ENCODE measurements at places on chromosomes 5 and 9. TPM values are rescaled to one million over a fixed set of nuclear protein-coding genes. Genes with fewer than 3 reads are reported as not detected.

- no peak for DNase-seq
These were observed 12.8 kb downstream of the OR1K1 start for GRCh38 chr9:122812736-122813135.

DNA sequence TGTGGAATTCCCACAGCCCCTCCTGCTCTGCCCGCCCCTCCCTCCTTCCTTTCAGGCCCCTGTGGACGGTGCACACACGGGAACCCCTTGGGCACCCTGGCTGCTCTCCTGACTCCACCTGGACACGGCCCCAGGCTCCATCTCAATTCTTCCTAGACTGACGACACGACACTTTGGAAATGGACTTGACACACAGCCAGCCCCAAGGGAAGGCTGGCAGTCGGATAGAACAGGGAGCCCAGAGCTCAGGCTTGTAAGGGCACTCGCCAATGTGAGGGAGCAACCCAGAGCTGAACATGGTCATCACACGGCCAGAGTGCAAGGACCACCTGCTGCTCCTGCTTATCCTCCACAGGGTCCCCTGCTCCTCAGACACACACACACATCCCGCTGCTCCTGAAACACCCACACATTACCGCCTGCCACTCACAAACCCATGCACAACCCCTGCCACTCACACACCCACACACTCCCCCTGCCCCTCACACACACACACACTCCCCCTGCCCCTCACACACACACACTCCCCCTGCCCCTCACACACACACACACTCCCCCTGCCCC lies 8.9 kb downstream of the SLC9A3 start:
- DNase-seq, result no peak

DNA sequence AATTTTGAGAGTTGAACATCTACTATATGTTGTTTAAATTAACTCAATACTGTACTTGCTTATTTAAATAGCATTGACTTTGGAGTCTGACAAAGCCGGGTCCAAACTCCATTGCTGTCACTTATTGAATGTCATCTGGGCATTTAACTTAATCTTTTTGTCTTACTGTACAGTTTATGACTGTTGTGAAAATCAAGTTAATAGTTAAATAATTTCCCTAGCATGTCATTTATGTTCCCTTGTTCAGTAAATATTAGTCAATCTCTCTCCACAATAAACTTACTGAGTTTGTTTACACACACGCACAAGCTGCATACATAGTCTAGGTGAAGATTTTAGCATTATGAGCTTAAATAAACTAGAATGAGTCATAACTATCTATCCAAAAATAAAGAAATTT lies 6.3 kb upstream of the UGCG start:
- no peak for DNase-seq

GRCh38 chr9:123745451-123745850 lies 184.5 kb downstream of the DENND1A start:
- no peak for DNase-seq

- no peak for DNase-seq
These were observed 24.7 kb upstream of the RASGEF1C start for GRCh38 chr5:180233729-180234128.

DNA sequence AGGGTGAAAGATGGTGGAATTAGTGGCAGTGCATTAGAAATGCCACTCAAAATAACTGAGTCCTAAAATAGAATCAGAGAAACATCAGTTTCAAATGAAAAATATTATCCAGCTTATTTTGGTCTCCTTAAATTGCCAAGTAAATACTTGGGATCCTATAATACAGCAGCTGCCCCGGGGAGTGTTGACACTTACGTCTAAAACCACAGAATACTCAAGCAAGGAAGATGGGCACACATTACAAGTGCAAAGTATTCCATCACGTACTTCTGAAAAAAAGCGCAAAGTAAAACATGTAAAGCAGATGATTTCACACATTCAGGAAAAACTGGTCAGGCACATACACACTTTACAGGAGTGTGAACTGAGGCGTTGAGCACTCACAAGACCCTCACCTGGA lies 2.4 kb upstream of the ARHGEF37 start:
- DNase-seq, result no peak

DNA sequence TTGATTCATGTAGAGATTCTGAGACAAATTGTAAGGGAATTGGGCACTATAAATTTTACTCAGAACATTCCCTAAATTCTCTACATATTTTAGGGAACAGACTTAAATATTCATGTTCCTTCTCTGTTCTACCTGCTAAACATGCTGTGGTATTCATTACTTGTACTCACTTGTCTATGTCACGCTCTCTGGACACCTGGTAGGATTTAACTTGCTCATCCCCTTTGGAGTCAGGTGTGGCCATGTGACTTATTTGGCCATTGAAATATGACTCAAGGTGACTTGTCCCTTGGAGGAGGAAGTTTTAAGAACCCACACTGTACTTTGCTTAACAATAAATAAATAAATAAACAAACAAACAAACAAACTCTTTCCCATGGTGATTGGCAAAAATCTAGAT lies 2258.8 kb upstream of the WWC1 start:
- DNase-seq, result no peak

GRCh38 chr5:87944553-87945285 lies 323.9 kb downstream of the TMEM161B start:
- DNase-seq, result no peak

DNA sequence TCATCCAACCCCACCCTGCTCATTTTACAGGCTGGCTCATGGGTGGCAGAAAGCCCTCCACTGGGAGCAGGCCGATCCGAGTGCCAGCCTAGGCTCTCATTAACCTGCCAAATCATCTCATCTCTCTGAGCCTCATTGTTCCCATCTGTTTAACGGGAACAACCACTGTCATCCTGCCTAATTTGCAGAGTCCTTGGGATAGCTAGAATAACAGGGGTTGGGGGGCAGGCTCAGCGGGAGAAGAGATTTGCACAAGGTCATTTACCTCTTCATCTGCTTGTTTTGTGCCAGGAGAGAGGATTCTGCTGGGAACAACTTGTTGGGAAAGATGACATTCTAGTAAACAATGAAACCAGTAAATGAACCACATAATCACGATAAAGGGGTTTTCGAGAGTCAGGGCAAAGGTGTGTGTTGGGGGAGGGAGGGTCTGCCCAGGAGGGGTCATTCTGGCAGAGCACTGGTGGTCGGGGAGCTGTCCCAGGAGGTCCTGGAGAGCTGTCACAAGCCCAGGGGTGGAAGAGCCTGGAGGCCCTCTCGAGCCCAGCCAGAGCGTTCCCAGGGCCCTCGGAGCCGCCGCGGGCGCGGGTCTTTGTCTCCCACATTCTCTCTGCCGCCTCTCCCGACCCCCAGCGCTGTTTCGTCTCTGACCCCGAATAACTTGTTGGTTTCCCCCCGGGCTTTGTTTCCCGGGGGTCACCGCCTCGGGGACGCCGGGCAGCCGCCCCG lies 22.8 kb upstream of the NDST1 start:
- DNase-seq, result no peak

DNA sequence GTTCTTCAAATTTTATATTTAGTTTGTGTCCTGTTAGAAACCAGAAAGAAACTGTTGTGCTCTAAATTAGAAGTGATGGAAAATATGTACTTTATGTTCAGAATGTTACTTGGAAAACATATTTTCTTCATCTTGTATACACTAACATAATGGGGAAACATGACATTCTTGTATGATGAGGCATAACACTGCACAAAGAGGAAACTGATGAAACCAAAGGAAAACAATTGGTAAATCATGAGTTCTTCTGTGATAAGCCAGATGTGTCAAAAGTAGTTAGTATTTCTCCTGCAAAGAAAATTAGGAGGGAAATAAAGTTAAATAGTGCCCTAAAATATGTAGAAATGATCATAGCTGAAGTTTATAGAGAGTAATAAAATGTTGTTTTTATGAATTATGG lies 111.1 kb upstream of the FBN2 start:
- DNase-seq, result no peak

DNA sequence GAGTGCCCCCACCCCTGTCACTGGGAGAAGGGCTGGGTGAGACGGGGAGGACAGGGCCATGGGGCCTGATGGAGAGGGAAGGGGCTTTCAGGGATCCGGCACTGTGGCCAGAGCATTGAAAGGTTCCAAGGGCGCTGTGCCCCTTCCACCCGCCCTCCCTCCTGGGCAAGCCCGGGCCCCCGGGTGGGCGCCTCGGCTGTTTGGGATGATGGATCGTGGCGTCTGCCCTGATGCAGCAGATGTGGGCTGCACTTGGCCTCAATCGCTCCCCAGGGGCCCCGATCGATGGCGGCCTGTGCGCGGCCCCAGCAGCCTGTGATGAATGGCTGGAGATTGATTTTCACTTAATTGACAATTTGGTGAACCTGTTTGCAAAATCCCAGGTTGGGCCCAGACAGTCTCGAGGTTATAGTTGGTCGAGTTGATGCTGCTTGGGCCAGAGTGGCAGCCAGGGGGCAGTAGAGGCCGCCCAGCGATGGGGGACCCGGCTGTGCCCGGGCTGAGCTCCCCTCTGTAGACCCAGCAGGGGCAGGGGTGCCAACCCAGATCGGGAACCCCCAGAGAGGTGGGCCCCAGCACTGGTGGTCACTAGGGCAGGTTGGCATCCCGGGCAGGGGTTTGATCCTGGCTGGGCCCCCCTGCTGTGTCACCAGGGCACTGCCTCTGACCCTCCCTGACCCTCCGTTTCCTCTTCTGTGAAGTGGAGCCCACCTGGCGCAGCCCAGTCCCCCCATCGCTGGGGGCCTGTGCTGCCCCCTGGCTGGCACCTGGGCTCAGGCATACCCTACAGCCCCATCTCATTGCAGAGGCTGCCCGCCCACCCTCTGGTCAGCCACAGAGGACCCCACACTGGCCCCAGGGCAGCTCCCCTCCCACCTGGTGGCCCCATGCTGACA lies 34.7 kb downstream of the LHX3 start:
- peak; percentile 42 for DNase-seq

- no peak for DNase-seq
These were observed 309.1 kb upstream of the GRIN3A start for GRCh38 chr9:102047549-102047948.

DNA sequence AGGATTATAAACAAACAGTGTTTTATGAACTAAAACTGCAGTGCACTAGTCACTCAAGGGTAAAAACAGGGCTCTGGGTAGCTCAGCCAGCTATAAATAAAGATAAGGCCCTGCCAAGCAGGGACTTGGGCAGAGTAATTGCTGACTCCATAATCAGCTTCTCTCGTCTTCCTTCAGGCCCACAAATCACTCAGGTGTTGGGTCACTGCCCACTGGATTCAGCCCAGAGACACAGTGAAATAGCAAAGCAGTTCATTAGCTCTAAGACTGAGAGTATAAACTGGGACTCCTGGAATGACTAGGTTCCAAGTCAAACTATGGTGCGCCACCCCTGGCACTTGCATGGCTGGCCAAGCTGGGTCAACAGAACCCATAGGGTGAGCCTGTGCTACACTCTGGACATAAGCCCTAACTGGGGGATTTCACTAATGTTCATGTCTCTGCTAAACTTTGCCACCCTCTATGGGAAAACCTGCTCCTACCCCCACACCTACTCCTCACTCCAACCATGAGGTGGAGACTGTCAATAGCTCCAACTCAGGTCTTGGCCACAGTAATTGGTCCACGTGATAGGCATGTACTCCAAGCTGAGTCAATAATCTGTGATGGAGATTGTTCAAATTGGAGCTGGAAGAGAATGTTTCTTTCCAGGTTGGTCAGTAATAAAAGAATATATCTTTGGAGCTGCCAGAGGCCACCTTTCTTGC lies 158.5 kb downstream of the SLIT3 start:
- DNase-seq, result no peak

- DNase-seq, result no peak
These were observed 57.6 kb upstream of the OTP start for GRCh38 chr5:77696120-77696519.

DNA sequence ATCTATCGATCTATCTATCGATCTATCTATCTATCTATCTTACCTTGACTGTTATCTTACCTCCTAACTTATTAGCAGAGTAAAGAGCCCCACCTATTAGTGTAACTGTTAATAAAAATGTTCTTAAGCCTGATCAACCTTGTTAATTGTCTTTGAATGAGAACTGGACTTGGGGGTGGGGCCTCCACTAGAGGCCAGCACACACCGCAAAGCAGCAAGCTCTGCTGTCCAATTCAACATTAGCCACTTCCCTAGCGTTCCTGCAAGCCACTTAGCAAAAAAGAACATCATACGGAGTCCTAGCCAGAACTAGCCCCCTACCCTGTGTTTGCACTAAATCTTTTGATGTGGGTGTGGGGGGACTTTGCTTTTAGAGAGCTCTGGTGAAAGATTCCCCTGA lies 515.8 kb downstream of the KDM4C start:
- DNase-seq, result peak; percentile 28

DNA sequence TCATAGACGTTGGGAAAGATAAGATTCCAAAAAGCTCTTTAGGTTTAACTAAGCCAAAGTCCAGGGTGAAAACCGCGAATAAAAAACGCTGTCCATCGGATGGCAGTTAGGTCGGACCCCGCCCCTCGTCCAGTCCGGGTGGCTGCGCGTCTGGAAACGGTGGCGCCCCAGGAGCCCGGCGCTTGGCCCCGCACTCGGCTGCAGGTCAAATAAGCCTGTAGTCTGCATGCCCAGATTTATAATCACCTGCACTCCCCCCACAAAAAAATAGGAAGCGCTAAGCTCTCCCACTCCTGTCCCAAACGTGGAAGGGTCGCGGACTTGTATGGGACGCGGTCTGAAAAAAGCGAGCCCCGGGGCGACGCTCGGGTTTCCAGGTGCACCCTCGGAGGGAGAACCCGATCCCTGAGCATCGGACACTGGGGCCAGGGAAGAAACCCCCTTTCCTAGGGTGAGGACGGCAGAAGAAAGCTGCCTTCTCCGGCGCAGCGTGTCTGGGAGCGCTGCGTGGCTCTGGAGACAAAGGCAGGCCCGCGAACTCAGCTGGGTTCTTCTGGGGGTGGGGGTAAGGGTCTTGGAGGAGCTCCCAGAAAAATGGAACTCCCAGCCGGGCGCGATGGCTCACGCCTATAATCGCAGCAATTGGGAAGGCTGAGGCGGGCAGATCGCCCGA lies 923 bp upstream of the ZBTB5 start:
- peak; percentile 82 for DNase-seq

- peak; percentile 36 for DNase-seq
These were observed 311.7 kb upstream of the ZNF608 start for GRCh38 chr5:125057912-125058826.

GRCh38 chr5:150637245-150638052 lies 3.0 kb upstream of the SYNPO start:
- DNase-seq, result no peak

DNA sequence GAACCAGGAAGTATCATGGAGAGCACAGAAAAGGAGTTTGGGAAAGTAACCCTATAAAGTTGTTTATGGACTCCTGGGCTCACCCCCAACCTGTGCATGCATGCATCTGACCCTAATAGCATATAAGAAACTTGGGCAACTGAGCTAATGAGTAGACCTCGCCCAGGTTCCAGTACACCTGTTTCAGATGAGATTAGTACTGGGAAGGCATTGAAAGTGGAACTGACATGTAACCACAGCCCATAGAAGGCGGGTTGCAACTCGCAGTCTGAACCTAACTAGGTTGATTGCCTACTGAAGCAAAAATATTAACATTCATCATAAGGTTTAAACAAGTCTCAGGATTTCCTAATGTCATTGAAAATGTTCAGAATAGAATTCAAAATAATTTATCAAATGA lies 87.0 kb downstream of the WNK2 start:
- no peak for DNase-seq

- DNase-seq, result no peak
These were observed 4.5 kb downstream of the NDUFS6 start for GRCh38 chr5:1805736-1806135.

The NME5 gene
- 8.3 TPM for total RNA-seq

The PFN3 gene
- not detected for total RNA-seq

The PCDHGA1 gene
- 0.67 TPM for total RNA-seq

The CCNJL gene
- 3.2 TPM for total RNA-seq

The MACIR gene
- total RNA-seq, result 26.0 TPM

The OLFML2A gene
- 0.90 TPM for total RNA-seq

The SLC46A2 gene
- not detected for total RNA-seq

The PRUNE2 gene
- total RNA-seq, result 90.9 TPM

The TTC16 gene
- 0.11 TPM for total RNA-seq

The SPATA31A3 gene
- not detected for total RNA-seq

The F2R gene
- 6.2 TPM for total RNA-seq

The DNAH5 gene
- total RNA-seq, result 0.43 TPM
